ENCODE measurements at places on chromosomes 2 and 18.

- no peak for DNase-seq
Observed at GRCh38 chr2:133816037-133816436, 247.8 kb upstream of the NCKAP5 start.

- no peak for DNase-seq
Observed at GRCh38 chr2:102505290-102505689, 32.3 kb downstream of the SLC9A4 start.

DNA sequence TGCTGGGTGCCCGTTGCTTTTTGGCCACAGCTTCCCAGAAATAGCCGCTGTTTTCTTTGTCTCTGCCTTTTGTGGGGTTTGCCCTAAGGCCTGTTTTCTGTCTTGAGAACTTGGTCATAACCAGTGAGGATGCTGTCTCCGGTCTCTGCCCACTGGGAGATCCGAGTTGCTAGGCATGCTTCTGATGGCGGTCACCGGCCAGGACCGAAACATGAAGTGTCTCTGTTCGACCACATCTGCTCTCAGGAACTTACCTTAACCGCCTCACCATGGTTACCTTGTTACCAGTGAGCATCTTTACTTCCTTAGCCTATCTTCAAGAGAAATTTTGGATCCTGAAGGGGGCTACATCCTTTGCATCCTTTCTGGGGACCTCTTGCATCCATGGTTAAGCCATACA is 91.9 kb downstream of the RTP5 start:
- DNase-seq = no peak

- DNase-seq = no peak
Observed at GRCh38 chr2:5479265-5479928, 212.8 kb upstream of the SOX11 start.

DNA sequence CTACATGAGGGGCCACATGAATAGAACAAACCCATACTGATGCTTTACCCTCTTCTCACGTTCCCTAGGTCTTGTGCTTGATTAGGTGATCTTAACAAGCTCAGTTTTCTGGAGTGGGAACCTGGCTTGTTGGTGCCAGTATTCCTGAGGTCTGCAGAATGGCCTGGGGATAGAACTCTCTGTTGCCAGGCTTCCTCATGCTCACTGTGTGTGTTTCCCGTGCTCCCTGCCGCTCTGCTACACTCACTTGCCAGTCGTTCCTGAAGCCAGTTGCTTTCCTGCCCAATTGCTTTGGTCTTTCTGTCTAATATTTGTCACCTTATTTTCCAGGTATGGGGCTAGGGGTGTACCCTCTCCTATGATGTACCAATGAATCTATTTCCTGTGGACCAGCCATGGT is 2111.5 kb upstream of the PIK3C3 start:
- DNase-seq = no peak

GRCh38 chr2:170465241-170465640 is 249.9 kb upstream of the SP5 start:
- no peak for DNase-seq

- no peak for DNase-seq
Observed at GRCh38 chr2:45736757-45737704, 85.6 kb downstream of the PRKCE start.

- DNase-seq = no peak
Observed at GRCh38 chr2:41903474-41904135, 144.2 kb upstream of the PKDCC start.

GRCh38 chr2:96952016-96952750 is 34.2 kb downstream of the FAM178B start:
- no peak for DNase-seq
